ENCODE measurements at places on chromosomes 2 and 18.

DNA sequence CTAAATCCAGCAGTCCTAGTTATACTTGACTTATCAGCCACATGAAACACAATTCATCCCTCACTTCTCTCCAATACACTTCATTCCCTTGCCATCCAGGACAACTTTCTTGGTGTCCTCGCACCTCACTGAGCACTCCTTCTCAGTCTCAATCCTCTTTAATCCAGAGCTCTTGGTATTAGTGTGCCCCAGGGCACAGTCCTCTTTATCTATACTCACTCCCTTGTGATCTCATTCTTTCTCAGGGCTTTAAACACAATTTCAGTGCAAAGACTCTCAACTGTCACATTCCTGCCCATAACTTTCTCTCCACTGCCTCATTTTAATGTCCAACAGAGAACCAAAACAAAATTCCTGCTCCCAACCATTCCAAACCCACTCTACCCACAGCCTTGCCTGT, 60.8 kb upstream of the SPOPL start:
- peaks cover 17% of the 10 kb centered on the region for H3K4me1 ChIP-seq
- H3K4me3 ChIP-seq: no peak overlapping the region

GRCh38 chr2:209933499-209934483, 68.6 kb upstream of the RPE start:
- H3K4me1 ChIP-seq: peaks cover 6% of the 10 kb centered on the region
- H3K27ac ChIP-seq: no peak overlapping the region
- peak overlapping the region; percentile 29 for H3K4me3 ChIP-seq
- no peaks in the 10 kb centered on the region for H3K36me3 ChIP-seq

GRCh38 chr2:49861821-49862220, 707.5 kb upstream of the FSHR start:
- H3K4me1 ChIP-seq: no peaks in the 10 kb centered on the region
- no peak overlapping the region for H3K4me3 ChIP-seq
- no peaks in the 10 kb centered on the region for H3K36me3 ChIP-seq
- no peaks in the 10 kb centered on the region for H3K27me3 ChIP-seq
- H3K27ac ChIP-seq: no peak overlapping the region

GRCh38 chr2:176135035-176135440, 5.5 kb downstream of the HOXD8 start:
- peaks cover 33% of the 10 kb centered on the region for H3K27me3 ChIP-seq
- peaks cover 5% of the 10 kb centered on the region for H3K36me3 ChIP-seq
- DNase-seq: peak; percentile 24
- peak overlapping the region; percentile 84 for H3K27ac ChIP-seq

- H3K4me1 ChIP-seq: peaks cover 75% of the 10 kb centered on the region
- peak overlapping the region; percentile 93 for H3K4me3 ChIP-seq
- H3K36me3 ChIP-seq: peaks cover 53% of the 10 kb centered on the region
Observed at GRCh38 chr2:218219934-218220333, 2.9 kb downstream of the ARPC2 start.

GRCh38 chr2:229416116-229416694, 145.1 kb upstream of the PID1 start:
- H3K27me3 ChIP-seq: no peaks in the 10 kb centered on the region
- peak; percentile 3 for DNase-seq
- peak overlapping the region; percentile 56 for H3K27ac ChIP-seq
- H3K4me3 ChIP-seq: peak overlapping the region; percentile 36
- peaks cover 16% of the 10 kb centered on the region for H3K4me1 ChIP-seq
- no peaks in the 10 kb centered on the region for H3K36me3 ChIP-seq

GRCh38 chr18:7575465-7576028, 8.4 kb downstream of the PTPRM start:
- DNase-seq: peak; percentile 55
- peaks cover 2% of the 10 kb centered on the region for H3K36me3 ChIP-seq
- H3K4me1 ChIP-seq: peaks cover 78% of the 10 kb centered on the region

DNA sequence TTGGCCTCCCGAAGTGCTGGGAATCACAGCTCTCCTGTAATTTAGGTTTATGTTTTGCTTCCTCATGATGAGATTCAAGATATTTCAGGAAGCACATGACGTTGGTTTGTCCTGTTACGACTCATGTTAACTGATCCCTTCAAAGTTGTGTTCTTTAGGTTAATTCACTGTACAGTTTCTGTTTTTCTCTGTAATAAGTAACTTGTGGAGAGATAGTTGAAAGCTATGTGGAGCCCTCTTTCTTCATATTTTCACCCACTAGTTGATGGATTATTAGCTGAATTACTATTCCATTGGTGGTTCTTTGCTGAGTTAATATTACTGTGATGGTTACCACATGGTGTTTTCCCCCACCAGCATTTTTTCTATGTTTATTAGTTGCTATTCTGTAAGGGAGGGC, 18.3 kb upstream of the CHCHD5 start:
- no peak overlapping the region for H3K4me3 ChIP-seq
- DNase-seq: no peak
- no peaks in the 10 kb centered on the region for H3K4me1 ChIP-seq
- no peaks in the 10 kb centered on the region for H3K27me3 ChIP-seq
- H3K27ac ChIP-seq: no peak overlapping the region

GRCh38 chr18:67117804-67118203, 398.7 kb downstream of the DSEL start:
- no peak overlapping the region for H3K4me3 ChIP-seq
- no peaks in the 10 kb centered on the region for H3K27me3 ChIP-seq
- no peak overlapping the region for H3K27ac ChIP-seq
- H3K36me3 ChIP-seq: no peaks in the 10 kb centered on the region
- no peaks in the 10 kb centered on the region for H3K4me1 ChIP-seq
- DNase-seq: no peak

GRCh38 chr2:159982270-159982669, 80.1 kb downstream of the PLA2R1 start:
- no peaks in the 10 kb centered on the region for H3K36me3 ChIP-seq
- peaks cover 17% of the 10 kb centered on the region for H3K4me1 ChIP-seq
- H3K4me3 ChIP-seq: no peak overlapping the region
- H3K27me3 ChIP-seq: no peaks in the 10 kb centered on the region
- DNase-seq: peak; percentile 70
- H3K27ac ChIP-seq: peak overlapping the region; percentile 14

- H3K36me3 ChIP-seq: no peaks in the 10 kb centered on the region
- no peak overlapping the region for H3K4me3 ChIP-seq
- no peak overlapping the region for H3K27ac ChIP-seq
- DNase-seq: peak; percentile 66
Observed at GRCh38 chr2:26462511-26463243, 15.2 kb downstream of the OTOF start.

DNA sequence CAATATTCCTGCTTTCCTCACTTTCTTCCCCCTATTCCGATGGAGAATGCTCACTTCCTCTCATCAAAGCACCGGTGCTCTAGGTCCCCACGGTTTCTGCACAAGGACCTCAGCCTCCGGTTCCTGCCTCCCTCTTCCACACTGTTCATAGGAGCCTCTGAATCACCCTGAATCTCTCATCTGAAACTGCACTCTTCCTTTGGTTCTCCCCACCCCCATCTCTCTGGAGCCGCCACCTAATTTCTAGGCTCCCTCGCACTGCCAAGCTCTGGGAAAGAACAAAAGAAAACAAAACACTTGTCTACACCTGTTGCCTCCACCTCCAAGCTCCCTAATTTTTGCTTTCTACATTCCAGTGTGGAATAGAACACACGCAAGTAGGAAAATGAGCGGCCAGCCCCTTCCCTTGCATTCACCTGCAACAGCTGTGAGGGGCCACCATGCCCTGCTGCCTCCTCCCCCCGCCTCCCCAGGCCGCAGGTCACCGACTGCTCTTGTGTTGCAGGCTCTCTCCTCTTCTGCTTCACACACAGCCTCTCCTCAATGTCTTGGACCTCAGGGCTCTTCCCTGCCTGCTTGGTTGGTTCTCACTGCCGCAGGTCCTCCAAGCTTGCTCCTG, 9.6 kb downstream of the FBXO15 start:
- no peak for DNase-seq
- H3K4me1 ChIP-seq: peaks cover 52% of the 10 kb centered on the region
- H3K27ac ChIP-seq: no peak overlapping the region
- peaks cover 2% of the 10 kb centered on the region for H3K27me3 ChIP-seq
- no peaks in the 10 kb centered on the region for H3K36me3 ChIP-seq
- no peak overlapping the region for H3K4me3 ChIP-seq

- peak overlapping the region; percentile 89 for H3K27ac ChIP-seq
- no peak overlapping the region for H3K4me3 ChIP-seq
- H3K27me3 ChIP-seq: no peaks in the 10 kb centered on the region
- no peaks in the 10 kb centered on the region for H3K4me1 ChIP-seq
- H3K36me3 ChIP-seq: no peaks in the 10 kb centered on the region
Observed at GRCh38 chr2:239630618-239631286, 229.9 kb upstream of the HDAC4 start.

GRCh38 chr18:63180971-63181376, 138.6 kb downstream of the BCL2 start:
- no peak overlapping the region for H3K4me3 ChIP-seq
- peaks cover 5% of the 10 kb centered on the region for H3K4me1 ChIP-seq
- DNase-seq: no peak
- H3K36me3 ChIP-seq: no peaks in the 10 kb centered on the region

DNA sequence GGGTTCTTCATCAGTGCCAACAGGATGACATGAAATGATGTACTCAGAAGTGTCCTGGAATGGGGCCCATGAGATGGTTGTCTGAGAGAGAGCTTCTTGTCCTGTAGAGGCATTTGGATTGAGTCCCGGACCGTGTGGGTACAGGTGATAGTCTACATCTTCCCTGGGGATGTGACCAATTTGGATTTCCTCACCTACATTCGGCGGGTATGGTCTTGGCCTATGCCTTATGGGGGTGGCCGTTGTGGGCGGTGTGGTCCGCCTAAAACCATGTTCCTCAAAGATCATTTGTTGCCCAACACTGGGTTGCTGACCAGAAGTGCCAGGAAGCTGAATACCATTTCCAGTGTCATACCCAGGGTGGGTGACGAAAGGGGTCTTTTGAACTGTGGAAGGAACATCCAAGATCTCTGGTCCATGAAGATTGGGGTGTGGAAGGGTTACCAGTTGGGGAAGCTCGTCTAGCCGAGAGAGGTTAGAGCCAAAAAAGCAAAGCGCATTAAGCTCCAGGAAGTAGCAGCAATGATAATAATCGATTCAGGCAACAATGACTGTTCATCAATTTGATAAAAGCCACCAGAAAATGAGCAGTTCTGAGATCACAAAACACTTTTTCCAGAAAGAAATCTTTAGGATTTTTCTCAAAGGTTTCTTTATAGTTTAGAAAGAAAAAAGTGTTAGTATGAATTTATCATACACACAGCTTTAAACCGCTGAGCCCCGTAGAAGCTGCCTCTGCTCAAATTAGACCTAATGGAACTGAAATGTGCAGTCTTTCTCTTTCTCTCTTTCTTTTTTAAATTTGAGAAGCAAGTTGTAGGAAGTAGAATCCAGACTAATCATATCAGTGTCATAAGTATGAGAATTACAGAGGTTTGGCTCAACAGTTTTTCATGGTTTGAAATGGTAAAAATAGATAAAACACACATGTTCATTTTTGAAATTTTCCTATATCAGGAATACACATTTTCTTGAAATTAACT, 60.3 kb downstream of the ATIC start:
- H3K36me3 ChIP-seq: peaks cover 81% of the 10 kb centered on the region
- DNase-seq: no peak
- peaks cover 42% of the 10 kb centered on the region for H3K4me1 ChIP-seq
- H3K27me3 ChIP-seq: peaks cover 42% of the 10 kb centered on the region

DNA sequence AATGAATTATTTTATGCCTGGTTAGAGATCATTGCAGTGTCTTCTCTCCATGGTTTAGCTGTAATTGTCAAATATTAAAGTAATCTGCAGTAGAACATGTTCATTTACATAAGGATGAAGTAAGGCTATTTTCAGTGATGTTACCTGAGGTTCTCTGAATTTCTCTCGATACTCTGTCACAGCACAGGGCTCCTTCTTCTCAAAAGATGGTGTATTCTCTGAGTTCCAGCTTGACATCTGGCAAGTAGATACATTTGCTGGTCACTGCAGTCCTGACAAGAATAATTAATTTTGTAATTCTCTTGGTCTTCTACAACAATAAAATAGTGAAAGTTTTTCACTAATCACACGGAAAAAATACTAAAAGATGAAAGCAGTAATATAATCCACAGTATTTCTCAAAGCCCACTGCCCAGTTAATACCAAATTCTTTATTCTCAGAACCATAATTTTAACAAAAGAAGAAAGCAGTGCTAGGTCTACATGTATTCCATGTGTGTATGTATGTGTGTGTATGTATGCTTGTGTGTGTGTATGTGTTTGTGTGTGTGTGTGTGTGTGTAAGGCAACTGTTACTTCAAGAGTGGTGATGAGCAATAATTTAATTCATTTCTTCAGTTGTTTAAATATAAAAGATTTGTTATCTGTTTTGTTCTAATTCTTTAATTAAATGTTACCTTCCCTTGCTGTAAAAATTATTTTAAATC, 1165.5 kb upstream of the SLC39A10 start:
- no peak overlapping the region for H3K4me3 ChIP-seq
- H3K27ac ChIP-seq: no peak overlapping the region
- H3K36me3 ChIP-seq: no peaks in the 10 kb centered on the region
- no peaks in the 10 kb centered on the region for H3K4me1 ChIP-seq

GRCh38 chr18:79123948-79124347, 54.8 kb downstream of the ATP9B start:
- H3K4me3 ChIP-seq: no peak overlapping the region
- no peaks in the 10 kb centered on the region for H3K27me3 ChIP-seq

- H3K27me3 ChIP-seq: peaks cover 2% of the 10 kb centered on the region
- no peak for DNase-seq
- H3K4me3 ChIP-seq: no peak overlapping the region
- H3K36me3 ChIP-seq: no peaks in the 10 kb centered on the region
- H3K27ac ChIP-seq: no peak overlapping the region
Observed at GRCh38 chr2:103235283-103235682, 473.5 kb downstream of the TMEM182 start.

DNA sequence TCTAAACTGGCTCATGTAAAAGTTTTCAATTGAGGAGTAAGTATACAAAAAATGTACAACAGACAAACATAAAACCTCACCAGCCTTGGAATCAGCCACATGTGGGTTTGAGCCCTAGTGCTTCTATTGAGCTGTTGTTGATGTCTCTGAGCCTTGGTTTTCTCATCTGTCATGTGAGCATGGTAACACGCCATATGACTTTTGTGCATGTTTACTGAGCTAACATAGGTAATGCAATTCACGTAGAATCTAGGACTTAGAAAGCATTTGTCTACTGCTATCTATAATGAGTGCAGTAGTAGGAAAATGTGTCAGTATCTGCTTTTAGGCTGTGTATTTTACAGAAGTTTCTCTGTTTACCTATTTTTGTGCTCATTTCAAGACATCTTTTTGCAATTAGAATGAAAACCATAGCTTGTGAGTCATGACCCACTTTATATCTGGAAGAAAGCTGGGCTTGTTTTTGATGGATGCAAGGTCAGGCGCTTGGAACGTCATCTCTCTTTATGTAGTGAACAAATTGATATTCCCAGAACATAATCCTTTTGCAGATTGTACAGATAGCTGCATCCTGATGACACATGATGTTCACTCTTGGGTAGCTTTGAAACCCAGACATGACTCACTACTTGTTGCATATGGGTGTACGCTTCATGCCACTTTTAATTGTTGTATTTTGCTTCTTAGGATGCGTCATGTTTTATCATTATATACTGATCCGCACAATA, 94.3 kb downstream of the RNF144A start:
- no peak overlapping the region for H3K4me3 ChIP-seq
- H3K4me1 ChIP-seq: no peaks in the 10 kb centered on the region
- peaks cover 2% of the 10 kb centered on the region for H3K27me3 ChIP-seq
- peaks cover 6% of the 10 kb centered on the region for H3K36me3 ChIP-seq

GRCh38 chr2:28094739-28095138, 204.2 kb downstream of the BABAM2 start:
- no peak overlapping the region for H3K27ac ChIP-seq
- no peak for DNase-seq
- H3K36me3 ChIP-seq: peaks cover 15% of the 10 kb centered on the region
- H3K27me3 ChIP-seq: no peaks in the 10 kb centered on the region
- peaks cover 48% of the 10 kb centered on the region for H3K4me1 ChIP-seq

Measured in HFFc6 (cell line).